Stimulated activated naive CD8-positive, alpha-beta T cell treated with anti-CD3 and anti-CD28 coated beads, Interleukin-15, Interleukin-2, amounts not matched to agents 100 U/mL and 50 U/mL, for 24 hours (primary cell): ENCODE measurements at places on chromosomes 5 and 9.

- DNase-seq = no peak
Measured at GRCh38 chr9:125409217-125409636, 147.6 kb downstream of the GAPVD1 start.

DNA sequence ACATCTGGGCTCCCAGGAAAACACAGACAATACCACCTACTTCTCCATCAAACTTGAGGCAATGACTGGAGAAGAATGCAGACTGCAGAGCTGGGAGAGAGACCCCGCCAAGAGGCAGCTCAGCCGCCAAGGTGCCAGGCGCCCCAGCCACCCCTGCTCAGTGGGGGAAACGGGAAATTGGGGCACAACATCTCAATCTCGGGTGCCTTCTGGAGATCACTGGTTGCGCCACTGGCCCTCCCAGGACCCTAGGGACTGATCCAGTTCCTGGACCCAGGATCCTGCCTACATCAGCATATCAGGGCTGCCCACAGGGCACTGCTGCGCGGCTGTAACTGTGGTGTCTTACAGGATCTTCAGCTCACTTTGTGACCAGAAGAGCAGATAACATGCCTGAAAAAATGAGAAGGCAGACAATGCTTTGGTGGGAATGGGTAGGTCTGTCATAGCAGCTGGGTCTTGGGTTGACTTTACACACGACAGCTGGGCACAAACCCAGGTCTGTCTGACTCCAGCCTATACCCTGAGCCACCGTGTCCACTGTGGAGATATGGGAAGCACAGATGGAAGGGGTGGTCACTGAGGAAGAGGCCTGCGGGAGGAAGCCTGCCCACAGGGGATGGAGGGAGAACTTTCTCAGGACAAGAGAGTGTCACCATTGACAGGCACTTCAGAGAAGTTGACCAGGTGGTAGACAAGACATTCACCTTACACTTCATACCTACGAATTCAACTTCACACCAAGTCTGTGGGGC, 135.2 kb upstream of the RAPGEF1 start:
- no peak for DNase-seq

- DNase-seq = no peak
Measured at GRCh38 chr5:114176356-114176755, 185.5 kb upstream of the KCNN2 start.

DNA sequence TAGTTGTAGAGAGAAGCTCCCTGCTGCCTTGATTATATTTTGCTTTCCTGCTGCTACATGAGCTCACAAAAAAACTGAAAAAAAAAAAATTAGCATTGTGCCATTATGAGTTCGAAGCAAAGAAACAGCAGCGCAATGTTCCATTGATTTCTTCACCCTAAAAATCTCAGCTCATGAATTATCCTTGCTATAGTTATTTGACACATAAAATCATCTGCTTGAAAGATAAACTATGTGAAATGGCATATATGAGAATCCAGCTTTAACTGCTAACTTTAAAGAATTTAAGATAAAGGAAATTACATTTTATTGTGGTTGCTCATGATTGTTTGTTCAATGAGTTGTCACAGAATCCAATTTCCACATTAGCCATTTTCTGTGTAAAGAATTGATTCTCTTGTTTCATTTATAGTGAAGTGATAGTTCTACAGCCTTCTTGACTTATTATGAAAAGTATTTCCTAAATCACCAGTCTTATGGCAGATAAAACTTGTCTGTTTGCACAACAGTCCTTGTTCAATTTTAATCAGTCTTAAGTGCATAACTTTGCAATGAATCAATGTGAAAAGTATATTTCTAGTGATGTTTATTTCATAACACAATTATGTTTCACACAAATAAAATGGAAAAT, 1275.0 kb upstream of the CDH9 start:
- DNase-seq = no peak

DNA sequence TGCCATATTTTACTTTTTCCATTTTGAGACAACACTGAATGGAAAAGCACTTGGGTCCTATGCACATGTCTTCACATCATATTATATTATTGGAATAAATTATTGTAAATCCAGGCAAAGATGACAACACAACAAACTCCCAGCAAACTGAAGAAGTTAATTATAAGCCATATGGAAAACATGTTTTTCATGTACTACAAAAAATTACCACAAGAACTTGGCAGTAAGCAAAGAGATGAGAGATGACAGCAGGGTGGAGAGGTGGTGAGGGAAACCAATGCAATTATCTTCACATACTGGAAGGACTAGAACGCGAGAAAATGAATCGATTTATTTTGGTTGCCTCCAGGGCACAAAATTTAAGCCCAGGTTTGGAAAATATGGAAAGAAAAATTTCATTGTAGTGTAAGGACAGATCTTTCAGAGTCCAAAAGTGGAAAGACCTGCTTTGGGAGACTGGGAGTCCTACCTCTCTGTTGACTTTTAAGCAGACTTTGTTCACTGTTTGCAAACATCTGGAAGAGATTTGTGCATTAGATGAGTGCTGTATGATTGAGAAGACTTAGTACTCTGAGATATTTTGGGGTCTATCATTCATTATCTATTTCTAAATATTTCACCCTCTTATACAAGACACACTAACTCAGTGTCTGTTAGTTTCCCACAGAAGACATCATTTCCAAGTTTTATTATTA, 138.0 kb downstream of the TMEM232 start:
- no peak for DNase-seq

GRCh38 chr9:134887219-134887618, 6.6 kb downstream of the FCN2 start:
- no peak for DNase-seq

DNA sequence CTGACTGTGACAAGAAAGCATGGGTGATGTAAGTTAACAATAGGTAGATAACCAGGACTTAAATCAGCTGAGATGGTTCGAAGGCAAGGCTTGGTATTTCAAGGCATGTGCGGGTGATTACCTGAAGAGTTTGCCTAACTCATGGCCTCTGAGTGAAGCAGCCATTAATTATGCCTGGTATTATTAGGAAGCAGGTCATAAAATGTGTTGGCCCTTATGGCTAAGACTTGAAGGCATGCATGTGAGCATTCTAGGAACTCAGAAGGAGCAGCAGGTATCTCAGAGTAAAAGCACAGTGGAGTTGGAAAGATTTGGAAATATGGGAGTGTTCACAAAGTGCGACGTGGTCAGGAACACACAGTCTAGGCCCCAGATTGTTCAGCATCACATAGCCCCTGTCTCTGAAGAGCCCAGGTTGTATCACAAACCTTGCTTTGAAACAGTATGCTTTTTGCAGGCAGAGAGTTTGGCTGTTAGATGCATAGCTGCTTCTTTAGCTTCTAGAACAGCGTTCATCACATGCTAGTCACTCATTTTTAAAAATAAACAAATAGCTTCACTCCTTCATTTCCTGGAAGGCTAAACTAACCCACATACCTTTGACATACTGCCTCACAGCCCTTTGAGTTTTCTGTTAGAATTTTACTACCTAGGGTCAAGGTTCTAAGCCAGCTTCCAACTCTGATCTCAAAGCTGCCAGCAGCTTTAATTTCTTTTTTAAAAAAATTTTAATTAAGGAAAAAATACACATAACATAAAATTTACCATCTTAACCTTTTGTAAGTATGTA, 2.1 kb downstream of the HEXB start:
- no peak for DNase-seq

GRCh38 chr5:37701868-37702267, 138.0 kb downstream of the GDNF start:
- no peak for DNase-seq

- DNase-seq = no peak
Measured at GRCh38 chr5:16049761-16050160, 129.8 kb downstream of the MARCHF11 start.

DNA sequence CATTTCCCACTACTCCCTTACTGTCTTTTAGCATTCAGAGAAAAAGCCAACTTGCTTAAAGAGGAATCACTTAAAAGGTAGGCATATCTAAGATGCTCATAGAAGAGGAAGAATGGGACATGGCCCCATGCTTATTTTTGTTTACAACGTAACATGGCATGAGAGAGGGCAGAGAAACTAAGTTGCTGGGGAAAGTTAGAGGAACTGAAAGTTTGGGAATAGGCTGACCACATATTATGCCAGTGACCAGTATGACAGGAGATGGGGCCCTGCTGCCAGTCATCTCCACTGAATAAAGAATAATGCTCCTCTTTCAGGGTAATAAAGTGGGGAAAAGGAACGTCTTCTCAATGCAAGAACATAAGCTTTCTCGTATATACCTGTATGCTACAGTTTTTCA, 1.9 kb downstream of the PLPP6 start:
- DNase-seq = no peak

- no peak for DNase-seq
Measured at GRCh38 chr9:120538339-120538738, 41.6 kb downstream of the CDK5RAP2 start.

DNA sequence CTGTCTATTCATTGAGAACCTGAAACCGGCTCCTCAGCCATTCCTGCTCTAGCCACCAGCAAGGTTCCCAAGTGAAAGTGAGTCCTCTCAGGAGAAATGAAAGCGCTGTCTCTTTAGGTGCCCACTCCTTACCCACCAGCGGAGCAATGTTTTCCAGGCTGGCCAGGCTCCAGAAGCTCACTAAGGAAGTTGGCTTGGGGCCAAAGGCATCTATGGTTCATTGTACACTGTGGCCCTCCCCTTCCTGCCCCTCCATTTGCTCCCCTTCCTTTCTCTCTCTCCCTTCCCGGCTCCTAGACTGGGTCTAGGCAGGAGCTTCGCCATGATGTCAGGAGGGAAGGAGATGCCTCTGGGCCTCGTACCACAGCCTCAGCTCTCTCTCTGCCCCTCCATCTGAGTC, 1.1 kb upstream of the GABRP start:
- no peak for DNase-seq
